ENCODE measurements at places on chromosomes 16 and 17. TPM values are rescaled to one million over a fixed set of nuclear protein-coding genes. Genes with fewer than 3 reads are reported as not detected.

- no peak for DNase-seq
Measured at GRCh38 chr16:1494711-1495110, 1.6 kb downstream of the TELO2 start.

DNA sequence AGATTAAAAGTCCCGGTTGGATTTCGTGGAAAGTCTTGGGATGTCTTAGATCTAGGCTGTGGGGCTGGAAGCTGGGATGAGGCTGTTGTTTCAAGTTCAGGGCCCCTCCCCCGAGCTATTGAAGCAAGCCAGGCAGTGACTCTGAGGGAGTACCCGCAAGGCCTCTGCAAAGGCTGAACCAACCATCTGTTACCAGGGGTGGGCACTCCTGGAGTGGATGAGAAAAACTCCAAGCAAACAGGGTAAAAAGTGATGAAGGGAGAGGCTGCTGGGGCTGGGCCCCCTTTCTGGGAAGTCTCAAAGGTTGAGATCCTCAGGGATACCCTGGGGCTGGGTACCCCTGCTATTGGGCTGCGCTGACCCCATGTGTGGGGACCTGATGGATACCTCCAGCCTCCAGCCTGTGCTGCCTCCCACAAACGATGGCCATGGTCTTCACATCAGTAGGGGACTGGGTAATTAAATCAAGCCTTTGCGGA, 82.4 kb upstream of the KIFC3 start:
- DNase-seq, result no peak

- no peak for DNase-seq
Measured at GRCh38 chr16:84455031-84455430, 49.4 kb downstream of the MEAK7 start.

GRCh38 chr17:30005709-30006320, 64.4 kb downstream of the EFCAB5 start:
- no peak for DNase-seq

The ZFP1 gene
- polyA plus RNA-seq, result 21.9 TPM

- no peak for DNase-seq
Measured at GRCh38 chr16:1637526-1637925, 25.4 kb downstream of the CRAMP1 start.

DNA sequence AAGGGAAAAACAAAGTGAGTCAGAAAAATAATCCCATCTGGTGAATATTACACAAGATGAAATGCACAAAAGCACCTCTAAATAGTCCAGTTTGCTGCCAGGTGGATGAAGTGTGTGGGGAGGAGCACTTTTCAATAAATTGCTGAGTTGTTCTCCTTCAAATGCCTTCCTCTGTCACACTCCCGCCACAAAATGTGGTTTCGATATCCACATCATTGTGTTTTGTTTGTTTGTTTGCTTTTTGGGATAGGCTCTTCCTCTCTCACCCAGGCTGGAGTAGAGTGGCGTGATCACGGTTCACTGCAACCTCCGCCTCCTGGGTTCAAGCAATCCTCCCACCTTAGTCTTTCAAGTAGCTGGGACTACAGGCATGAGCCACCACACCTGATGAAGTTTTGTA, 24.6 kb upstream of the SHISA9 start:
- no peak for DNase-seq

The ADAMTS18 gene
- polyA plus RNA-seq, result 3.2 TPM

DNA sequence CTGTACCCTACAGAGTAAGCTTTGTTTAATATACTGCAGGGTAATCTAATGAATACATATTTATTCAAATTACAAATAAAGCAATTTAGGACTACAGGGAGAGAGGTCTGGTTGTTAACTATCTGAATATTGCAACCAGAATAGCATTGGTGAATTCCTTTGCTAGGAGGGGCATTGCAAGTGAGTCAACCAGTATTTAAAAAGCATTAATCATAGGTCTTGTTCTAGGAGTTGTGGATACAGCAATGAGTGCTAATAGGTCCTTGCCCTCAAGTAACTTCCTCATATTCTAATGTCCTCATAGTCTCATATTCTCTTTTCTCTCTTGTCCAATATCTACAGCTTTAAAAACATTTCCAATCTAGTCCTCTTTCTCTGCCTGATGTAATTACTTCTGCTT, 531.4 kb downstream of the CDH11 start:
- no peak for DNase-seq

GRCh38 chr17:63927464-63928171, 4.5 kb downstream of the CD79B start:
- no peak for DNase-seq

GRCh38 chr16:85856079-85856478, 42.9 kb upstream of the IRF8 start:
- no peak for DNase-seq

The RPH3AL gene
- polyA plus RNA-seq, result 29.2 TPM

DNA sequence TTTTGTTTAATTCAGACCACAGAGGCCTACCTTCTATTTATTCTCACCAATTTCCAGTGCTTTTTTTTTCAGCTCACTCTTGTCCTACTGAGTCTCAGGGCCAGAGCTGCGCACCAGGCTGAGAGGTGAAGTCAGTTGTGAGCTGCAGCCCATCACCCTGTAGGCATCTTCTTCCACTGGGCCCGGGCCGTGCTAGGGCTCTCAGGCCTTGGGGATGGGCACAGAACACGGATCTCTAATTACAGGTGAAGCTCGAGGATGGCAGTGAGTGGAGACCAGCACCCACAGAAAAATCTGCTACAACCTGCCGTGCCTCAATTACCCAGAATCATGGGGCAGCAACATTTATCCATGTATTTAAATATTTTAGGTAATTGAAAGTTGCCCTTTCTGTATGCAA, 82.1 kb downstream of the IRX5 start:
- no peak for DNase-seq

The C16orf96 gene
- polyA plus RNA-seq, result 0.23 TPM

The LGALS9B gene
- not detected for polyA plus RNA-seq

DNA sequence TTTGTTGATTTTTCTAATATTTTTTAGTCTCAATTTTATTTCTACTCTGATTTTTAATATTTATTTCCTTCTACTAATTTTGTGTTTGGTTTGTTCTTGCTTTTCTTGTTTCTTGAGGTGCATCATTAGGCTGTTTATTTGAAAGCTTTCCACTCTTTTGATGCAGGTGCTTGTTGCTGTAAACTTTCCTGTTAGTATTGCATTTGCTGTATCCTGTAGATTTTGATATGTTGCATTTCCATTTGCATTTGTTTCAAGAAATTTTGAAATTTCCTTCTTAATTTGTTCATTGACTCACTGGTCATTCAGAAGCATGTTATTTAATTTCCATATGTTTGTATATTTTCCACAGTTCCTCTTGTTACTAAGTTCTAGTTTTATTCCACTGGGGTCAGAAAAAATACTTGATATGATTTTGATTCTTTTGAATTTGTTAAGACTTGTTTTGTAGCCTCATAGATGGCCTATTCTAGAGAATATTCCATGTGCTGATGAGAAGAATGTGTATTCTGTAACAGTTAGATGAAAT, 43.1 kb upstream of the NACA2 start:
- DNase-seq, result no peak

The WNT9B gene
- 9.6 TPM for polyA plus RNA-seq

The EMC6 gene
- 24.3 TPM for polyA plus RNA-seq

DNA sequence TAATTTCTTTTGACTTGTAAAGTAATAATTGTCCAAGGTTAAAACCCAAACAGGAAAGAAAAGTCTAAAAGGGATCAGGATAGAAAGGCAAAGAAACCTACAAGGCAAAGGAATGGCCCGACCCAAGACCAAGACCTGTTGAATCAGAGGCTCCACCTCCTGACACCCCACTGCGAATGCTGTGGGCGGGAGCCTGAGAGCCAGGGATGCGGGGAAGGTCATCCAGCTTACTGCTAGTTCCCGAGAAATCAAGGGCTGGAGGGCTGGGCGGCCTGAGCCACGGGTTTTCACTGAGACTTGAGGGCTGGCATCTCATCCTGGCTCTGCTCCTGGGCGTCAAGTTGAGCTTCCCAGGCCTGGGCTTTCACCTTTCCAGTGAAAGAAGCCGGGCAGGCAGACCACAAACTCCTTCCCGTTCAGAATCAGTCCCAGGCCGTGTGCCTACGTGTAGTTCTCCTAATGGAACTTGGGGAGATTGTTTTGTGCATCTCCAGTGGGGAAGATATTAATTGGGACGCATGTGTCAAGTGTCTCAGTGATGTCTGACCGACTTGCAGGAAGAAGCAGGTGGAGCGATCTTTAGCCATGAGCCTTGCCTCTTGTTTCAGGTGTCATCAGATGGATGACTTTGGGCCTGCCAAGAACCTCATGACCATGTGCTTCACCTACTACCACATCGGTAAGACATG, 36.9 kb downstream of the CIBAR2 start:
- DNase-seq, result no peak

- DNase-seq, result no peak
Measured at GRCh38 chr16:26108836-26109505, 417.2 kb downstream of the HS3ST4 start.

- DNase-seq, result no peak
Measured at GRCh38 chr17:17328251-17328650, 25.1 kb downstream of the NT5M start.

The CDH5 gene
- 63.6 TPM for polyA plus RNA-seq

GRCh38 chr16:3364774-3365427, 9.2 kb downstream of the OR2C1 start:
- peak; percentile 72 for DNase-seq

GRCh38 chr16:10538583-10538982, 41.8 kb downstream of the EMP2 start:
- DNase-seq, result no peak

- no peak for DNase-seq
Measured at GRCh38 chr17:66522591-66523272, 220.3 kb downstream of the PRKCA start.

DNA sequence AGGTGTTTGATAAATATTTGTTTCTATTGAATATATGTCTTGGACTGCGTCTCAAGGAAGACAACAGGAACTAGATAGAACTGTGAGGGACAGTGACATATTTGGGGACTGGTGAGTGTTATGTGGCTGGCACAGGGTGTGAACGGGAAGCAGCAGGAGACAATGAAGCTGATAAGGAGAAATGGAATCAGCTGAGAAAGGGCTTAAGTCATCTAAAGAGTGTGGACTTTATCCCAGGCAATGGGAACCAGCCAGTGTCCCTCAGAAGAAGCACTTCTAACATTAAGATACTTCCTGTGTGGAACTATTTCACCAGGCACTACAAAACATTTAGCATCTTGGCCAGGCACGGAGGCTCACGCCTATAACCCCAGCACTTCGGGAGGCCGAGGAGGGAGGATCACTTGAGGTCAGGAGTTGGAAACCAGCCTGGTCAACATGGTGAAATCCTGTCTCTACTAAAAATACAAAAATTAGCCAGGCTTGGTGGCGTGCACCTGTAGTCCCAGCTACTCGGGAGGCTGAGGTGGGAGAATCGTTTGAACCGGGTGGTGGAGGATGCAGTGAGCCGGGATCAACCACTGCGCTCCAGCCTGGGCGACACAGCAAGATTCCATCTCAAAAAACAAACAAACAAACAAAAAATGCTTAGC, 41.2 kb downstream of the ARHGAP17 start:
- DNase-seq, result no peak

DNA sequence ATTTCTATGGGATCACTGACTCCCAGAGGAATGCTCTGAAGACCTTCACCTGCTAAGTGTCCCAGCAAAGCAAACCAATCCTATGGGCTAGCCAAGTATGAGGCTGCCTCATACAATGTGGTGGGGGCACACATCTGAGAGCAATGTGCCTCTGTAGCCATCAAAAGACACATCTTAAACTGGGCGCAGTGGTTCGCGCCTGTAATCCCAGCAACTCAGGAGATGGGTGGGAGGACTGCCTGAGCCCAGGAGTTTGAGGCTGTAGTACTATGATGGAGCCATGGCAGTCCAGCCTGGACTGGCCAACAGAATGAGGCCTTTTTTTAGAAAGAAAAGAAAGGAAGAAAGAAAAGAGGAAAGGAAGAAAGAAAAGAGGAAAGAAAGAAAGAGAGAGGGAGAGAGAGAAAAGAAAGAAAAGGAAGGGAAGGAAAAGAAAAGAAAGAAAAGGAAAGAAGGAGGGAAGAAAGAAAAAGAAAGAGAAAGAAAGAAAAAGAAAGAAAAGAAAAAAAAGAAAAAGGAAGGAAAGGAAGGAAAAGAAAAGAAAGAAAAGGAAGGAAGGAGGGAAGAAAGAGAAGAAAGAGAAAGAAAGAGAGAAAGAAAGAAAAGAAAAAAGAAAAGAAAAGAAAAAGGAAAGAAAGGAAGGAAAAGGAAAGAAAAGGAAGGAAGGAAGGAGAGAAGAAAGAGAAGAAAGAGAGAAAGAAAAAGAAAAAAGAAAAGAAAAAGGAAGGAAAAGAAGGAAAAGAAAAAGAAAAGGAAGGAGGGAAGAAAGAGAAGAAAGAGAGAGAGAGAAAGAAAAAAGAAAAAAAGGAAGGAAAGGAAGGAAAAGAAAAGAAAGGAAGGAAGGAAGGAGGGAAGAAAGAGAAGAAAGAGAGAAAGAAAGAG, 430.3 kb downstream of the SLC39A11 start:
- DNase-seq, result no peak

DNA sequence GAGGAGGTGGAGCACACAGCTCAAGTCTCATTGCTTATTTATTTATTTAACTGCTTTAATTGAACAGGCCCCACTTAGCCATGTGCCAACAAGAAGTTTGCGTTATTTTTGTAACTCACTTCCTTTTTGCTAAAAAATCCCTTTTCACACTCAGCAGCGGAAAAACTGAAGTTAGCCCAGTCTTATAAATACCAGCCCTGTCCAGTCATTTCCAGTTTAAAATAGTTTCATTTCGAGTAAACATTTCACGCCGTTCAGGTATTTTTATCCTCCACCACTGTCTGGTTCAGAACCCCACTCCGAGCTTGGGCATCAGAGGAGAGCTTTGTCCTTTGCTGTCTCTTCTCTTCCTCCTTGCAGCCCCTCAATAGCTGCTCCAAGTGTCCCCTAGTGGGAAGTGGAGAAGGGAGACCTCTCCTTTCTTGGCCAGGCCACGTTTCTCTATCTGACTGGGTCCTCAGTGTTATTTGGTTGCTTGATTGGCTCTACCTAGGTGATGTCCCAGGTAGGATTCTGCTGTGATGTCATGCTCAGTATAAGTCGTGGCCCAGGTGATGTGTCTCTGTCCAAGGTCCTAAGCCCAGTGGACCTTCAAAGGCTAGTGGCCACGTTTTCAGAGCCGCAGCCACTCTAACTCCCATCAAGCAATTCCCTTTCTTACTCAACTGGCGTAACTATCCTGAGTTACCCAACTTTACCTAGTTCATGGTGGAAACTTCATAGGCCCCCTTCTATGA, 53.0 kb upstream of the GAS7 start:
- no peak for DNase-seq

The DYNLRB2 gene
- 10.8 TPM for polyA plus RNA-seq

DNA sequence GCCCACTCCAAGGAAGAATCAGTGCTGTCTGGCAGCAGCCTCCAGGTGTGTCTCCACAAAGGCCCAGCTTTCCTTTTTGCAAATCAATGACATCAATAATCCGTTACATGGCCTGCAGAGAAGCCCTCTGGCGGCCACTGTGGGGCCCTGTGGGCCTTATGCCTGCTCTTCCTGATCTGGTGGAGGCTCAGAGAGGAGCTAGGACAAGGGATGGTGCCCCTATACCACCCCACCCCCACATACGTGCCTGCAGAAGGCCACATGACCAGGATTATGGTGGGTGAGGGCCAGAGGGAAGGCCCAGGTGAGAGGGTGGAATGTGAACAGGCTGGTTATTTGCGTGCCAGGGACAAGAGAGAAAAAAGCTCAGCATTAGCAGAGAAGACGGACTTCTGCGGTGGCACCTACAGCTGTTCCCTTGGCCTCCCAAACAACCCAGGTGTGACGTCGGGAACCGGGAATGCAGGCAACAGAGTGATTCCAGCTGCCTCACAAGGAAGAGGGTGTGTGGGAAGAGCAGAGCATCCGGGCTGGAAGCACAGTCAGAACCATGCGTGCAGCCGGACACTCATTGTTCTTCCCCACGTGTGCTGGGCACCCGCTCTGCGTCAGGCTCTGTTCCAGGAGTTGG, 22.5 kb downstream of the EIF4A3 start:
- DNase-seq, result no peak

- no peak for DNase-seq
Measured at GRCh38 chr16:47136099-47136842, 7.5 kb downstream of the NETO2 start.

The PRAC1 gene
- not detected for polyA plus RNA-seq
